ENCODE measurements at places on chromosomes 13 and 19. TPM values are rescaled to one million over a fixed set of nuclear protein-coding genes. Genes with fewer than 3 reads are reported as not detected.

CYP4F11 gene
- total RNA-seq, result not detected

GRK1 gene
- not detected for total RNA-seq

CLDN10 gene
- not detected for total RNA-seq

PGLYRP2 gene
- total RNA-seq, result not detected

SWSAP1 gene
- total RNA-seq, result 1.2 TPM

Data from cardiac ventricle fibroblast (primary cell).